Cortex of kidney (tissue), 1 donor: ENCODE measurements at places on chromosomes 12 and 14.

DNA sequence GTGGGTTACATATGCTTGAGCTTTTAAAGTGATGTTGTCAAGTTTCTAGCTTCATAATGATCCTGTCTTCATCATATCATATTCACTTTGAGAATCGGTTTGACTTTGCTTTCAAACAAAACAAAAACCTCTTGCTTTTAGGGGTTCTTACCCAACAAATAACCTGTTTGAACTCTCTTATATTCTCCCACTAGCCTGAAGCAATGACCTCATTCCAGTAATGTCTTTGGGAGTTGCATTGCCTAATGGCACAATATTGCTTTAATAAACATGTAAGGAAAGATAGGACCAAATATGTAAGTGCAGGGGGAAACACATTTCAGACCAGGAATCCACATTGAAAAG, 27.7 kb downstream of the WBP11 start:
- no peak for DNase-seq

DNA sequence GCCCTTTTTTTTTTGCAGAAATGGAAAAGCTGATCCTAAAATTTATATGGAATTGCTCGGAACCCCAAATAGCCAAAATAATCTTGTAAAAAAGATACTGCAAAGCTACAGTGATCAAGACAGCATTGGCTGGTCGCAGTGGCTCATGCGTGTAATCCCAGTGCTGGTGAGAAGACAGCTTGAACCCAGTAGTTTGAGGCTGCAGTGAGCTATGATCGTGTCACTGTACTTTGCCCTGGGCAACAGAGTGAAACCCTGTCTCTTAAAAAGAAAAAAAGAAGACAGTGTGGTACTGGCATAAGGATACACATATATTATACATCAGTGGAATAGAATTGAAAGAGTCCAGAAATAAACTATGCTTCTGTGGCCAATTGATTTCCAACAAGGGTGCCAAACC, 5.4 kb downstream of the ITGB7 start:
- no peak for DNase-seq

- DNase-seq, result no peak
Observed at GRCh38 chr12:65518771-65519170, 240.3 kb downstream of the MSRB3 start.

GRCh38 chr14:92978229-92979021, 55.5 kb downstream of the CHGA start:
- no peak for DNase-seq

DNA sequence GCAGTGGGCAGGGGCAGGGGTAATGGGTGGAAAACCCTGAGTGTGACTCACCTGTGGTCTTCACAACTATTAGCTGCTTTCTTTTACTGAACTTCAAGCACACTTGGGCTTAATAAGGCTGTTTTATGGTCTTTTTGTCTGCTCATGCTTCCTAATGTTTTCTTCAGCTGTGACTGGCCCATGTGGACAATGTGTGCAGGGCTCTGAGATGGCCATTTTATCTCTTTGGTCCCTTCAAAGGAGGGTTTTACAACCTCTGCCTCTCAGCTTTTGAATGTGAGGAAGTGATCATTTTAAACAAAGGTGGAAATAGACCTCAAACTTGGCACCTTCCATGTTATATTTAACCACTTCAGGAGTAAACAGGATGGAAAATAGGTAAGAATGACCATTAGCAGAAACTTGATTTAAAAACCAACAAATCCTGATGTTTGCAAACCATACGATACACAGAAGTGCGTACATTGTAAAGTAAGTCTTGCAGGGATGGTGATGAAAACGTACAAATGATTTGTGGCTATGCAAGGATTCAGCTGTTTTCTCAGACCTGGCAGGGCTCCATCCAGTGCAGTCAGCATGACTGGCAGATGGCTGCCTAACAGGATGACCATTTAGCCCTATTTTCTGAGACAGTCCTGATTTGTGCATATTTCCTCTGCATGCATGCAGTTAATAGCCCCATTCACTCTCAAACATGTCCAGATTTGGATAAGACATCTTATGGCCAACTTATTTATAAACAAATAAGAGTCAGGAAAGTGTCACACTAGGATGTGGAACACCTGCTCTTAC, 103.2 kb downstream of the SLC38A4 start:
- DNase-seq, result no peak
